NCI-H1417 treated with DMSO at 0.1 percent for 48 hours (cell line): ENCODE measurements at places on chromosomes 12 and 14.
A peak's percentile ranks its signal among the peaks of the same experiment; 100 is the strongest.

GRCh38 chr12:128976120-128976738 lies 123.0 kb downstream of the GLT1D1 start:
- no peak for DNase-seq

DNA sequence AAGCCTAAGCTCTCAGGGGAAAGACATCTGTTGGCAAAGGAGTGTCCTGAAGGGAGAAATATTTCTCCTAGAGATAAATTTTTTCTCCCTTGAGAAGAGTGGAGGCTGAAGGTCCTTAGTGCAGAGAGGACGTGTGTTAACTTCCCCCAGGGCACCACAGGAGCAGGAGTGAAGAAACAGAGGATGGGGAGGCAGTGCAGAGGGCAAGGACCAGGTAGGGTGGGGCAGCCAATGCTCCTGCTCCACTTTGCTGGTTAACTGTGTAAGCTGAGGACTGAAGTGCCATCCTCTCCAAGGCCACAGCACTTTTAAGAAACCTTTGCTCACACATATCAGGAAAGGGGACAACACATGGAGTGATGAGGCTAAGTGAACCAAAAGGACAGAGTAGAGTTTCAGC lies 4.0 kb downstream of the L3HYPDH start:
- DNase-seq = no peak

DNA sequence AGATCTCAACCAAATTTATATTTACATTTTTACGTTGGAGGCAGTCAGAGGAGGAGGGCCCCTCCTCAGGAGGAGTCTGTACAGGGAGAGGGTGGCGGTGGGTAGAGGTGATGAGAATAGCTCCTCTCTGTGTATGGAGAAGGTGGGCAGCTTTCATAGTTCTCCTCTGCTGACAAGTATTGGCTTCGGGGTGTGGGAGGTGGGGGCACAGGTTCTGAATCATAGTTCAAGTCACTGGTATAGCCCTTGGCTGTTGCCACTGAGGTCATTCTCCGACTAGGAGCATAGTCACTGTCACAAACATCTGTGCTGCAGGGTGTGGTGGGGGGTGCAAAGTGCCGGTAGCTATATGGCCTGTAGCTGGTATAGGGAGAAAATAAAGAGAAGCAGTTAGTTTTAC lies 50.3 kb downstream of the BCL2L14 start:
- DNase-seq = no peak

DNA sequence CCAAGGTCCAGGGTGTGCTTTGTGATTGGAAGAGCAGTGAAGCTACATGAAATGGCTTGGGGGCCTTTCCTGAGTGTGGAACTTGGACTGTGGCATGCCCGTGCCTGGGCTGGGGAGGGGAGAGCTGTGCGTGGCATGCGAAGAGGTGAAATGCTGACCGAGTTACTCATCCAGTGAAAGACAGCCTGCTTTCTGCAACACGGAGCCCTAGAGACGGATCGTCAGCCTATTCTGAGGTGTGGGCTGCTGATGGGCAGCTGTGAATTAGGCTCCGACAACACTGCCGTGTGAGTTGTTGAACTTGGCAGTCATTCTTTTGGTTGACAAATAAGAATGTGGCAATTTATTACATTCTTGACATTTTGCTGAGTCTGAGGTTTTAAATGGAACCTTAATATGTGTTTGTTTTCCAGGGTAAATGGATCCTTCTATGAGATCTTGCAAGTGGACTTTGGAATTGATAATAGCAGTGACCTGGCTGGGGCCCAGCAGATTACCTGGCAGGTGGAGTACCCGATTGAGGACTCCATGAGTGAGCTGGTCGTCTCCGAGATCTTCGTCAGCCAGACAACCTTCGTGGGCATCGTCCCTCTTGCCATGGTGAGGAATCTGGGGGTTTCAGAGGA lies 453.9 kb downstream of the AACS start:
- no peak for DNase-seq

DNA sequence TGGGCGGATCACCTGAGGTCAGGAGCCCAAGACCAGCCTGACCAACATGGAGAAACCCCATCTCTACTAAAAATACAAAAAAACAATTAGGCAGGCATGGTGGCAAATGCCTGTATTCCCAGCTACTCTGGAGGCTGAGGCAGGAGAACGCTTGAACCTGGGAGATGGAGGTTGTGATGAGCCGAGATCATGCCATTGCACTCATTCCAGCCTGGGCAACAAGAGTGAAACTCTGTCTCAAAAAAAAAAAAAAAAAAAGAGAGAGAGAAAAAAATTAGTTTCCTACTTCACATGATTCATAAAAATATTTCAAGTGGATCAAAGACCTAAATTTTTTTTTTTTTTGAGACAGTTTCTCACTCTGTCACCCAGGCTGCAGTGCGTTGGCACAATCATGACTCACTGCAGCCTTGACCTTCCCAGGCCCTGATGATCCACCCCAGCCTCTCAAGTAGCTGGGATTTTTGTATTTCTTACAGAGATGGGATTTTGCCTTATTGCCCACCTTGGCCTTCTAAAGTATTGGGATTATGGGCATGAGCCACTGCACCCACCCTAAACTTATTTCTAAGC lies 24.9 kb downstream of the FCF1 start:
- no peak for DNase-seq

DNA sequence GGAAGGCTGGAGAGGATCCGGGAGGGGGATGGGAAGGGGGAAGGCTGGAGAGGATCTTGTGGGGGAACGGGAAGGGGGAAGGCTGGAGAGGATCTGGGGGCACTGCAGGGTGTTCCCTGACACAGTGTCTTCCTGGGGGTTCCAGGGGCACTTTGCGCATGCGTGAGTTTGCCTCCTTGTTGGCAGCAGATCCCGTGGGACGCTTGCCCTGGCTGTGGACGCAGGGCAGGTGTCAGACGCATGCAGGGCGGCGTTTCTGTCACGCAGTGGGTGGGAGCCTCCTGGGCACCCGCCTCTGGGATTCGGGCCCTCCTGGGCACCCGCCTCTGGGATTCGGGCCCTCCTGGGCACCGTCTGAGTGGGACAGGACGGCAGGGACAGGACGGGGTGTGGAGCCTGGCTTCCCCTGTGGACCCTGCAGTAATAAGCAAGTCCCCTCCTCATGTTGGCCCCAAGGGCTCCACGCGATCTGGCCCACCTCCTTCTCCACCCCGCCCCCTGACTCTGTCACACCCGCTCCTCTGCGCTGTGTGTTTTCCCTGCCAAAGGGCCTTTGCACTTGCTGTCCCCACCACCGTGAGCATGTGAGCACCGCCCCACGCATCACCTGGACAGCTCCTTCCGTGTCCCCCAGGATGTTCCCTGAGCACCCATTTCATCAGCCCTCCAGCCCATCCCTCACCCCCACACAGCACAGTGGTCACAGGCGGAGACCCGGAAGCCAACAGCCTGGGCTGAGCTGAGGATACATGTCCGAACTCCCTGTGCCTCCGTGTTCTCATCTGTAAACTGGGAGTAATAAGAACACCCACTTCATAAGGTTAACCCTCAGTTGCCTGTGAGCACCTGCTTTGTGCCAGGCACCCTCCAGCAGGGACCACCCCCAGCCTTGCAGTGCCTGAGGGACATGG lies 4.4 kb downstream of the MMP17 start:
- DNase-seq = no peak

DNA sequence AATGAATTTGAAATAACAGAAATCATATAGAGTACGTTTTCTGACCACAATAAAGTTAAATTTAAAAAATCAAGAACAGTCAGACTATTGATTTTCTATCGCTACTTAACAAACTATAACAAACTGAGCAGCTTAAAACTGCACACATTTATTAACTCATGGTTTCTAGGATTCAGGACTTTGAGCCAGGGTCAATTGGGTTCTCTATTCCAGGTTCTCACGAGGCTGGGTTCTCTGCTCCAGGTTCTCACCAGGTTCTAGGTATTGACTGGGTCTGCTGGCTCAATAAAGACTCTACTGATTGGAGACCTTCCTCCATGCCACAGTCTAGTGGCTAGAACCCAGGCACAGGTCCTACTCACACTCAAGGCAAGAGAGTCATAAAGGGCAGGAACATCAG lies 22.8 kb downstream of the ABCC9 start:
- no peak for DNase-seq

- DNase-seq = no peak
These were observed 4.0 kb upstream of the RESF1 start for GRCh38 chr12:31954925-31955858.

- no peak for DNase-seq
These were observed 155.0 kb upstream of the TMPO start for GRCh38 chr12:98360401-98360800.

DNA sequence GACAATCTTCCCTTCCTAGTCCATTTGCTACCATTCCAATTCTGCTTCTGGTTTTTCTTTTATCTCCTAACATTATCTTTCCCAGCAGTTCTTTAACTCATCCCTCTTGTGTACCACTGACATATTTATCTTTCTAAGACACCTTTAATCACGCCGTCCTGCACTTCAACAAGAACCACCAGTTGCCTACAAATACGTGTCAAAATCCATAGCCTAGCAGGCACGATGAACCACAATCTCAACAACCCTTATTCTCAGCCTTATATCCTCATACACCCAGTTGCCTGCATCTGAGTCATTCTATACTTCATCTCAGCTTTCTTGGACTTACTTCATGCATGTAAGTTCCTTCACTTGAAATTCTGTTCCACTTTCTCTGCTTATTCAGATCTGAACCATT lies 16.4 kb upstream of the ST8SIA1 start:
- DNase-seq = no peak

- DNase-seq = no peak
These were observed 28.7 kb downstream of the SMUG1 start for GRCh38 chr12:54160089-54160488.

GRCh38 chr14:89549381-89550125 lies 132.5 kb upstream of the FOXN3 start:
- DNase-seq = no peak

GRCh38 chr14:60654334-60654821 lies 5.1 kb upstream of the SIX1 start:
- no peak for DNase-seq

DNA sequence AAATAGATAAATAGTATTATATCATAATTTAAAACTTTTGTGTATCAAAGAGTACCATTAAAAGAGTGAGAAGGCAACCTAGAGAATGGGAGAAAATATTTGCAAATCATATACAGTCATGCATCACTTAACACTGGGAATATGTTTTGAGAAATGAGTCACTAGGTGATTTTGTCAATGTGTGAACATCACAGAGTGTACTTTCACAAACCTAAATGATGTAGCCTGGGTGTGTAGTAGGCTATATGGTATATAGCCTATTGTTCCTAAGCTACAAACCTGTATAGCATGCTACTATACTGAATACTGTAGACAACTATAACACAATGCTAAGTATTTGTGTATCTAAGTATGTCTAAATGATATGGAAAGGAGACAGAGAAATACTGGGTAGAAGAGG lies 48.0 kb upstream of the ARID2 start:
- DNase-seq = no peak

- no peak for DNase-seq
These were observed 11.0 kb upstream of the AEBP2 start for GRCh38 chr12:19428246-19428645.

DNA sequence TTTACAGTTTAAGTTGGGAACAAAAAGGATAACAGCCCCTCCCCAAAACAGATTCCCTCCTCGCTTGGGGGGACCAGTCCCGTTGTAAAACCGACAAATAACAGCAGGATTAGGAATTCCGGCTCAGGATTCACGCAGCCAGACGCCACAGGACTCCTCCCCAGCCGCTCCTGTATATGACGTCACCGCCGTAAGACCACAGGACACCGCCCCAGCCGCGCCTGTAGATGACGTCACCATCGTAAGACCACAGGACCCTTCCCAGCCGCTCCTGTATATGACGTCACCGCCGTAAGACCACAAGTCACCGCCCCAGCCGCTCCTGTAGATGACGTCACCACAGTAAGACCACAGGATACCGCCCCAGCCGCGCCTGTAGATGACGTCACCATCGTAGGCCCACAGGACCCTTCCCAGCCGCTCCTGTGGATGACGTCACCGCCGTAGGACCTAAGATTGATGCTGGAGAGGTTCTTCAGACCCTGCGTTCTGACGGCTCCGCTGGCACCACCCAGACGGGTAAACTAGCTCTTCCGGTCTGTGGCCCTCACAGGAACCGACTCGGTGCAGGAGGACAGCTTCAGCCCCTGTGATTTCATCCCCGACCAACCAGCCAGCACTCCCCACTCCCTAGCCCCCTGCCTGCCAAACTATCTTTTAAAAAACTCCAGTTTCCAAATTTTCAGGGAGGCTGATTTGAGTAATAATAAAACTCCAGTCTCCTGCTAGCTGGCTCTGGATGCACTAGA lies 43.9 kb upstream of the FBRSL1 start:
- DNase-seq = peak; percentile 94

DNA sequence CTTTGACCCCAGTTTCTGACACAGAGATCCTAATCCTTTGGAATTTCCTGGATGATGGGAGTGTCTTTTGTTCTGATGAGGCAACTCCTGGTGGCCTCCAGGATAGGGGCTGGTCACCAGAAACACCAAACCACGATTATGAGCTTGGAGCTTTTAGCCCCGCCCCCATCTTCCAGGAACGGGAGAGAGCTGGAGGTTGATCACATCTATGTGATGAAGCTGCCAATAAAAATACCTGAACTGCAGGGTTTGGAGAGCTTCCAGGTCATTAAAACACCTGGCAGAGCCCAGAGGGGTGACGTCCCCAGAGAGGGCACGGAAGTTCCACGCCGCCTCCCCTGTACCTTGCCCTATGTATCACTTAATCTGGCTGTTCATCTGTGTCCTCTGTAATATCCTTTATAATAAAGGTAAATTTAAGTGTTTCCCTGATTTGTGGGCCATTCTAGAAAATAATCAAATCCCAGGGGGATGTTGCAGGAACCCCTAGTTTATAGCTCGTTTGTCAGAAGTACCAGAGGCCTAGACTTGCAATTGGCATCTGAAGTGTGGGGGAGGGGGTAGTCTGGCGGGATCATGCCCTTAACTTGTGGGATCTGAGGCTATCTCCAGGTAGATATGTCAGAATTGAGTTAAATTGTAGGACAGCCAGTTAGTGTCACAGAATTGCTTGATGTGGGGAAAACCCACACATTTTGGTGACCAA lies 21.2 kb downstream of the APPL2 start:
- no peak for DNase-seq

DNA sequence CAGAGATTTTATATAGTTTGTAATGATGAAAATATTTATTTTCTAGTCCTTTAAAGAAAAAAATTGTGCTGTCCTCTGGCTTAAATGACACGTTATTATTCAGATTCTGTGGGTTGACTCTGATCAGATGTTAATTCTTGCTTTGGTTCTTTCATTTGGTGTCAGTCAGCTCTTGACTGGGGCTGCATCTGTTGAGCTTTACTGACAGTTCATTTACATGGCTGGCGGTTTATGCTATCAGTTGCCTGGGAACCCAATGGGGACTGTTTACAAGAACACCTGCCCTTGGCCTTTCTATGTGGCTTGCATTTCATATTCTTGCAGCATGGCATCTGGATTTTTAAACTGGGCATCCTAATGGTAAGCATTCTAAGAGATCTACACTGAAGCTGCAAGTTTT lies 667.1 kb upstream of the FBXO33 start:
- DNase-seq = no peak
